ENCODE measurements at places on chromosomes 2 and 18. TPM values are rescaled to one million over a fixed set of nuclear protein-coding genes. Genes with fewer than 3 reads are reported as not detected.

Gene CRYGD
- not detected for polyA plus RNA-seq

Gene PTH2R
- not detected for polyA plus RNA-seq

Gene PCARE
- polyA plus RNA-seq, result not detected

Gene SERPINB5
- not detected for polyA plus RNA-seq

Gene GYPC
- 226 TPM for polyA plus RNA-seq

Gene VWA3B
- polyA plus RNA-seq, result not detected
